A549 treated with dexamethasone at 1 μM for 4 hours (cell line): ENCODE measurements at places on chromosomes 11 and 22. TPM values are rescaled to one million over a fixed set of nuclear protein-coding genes. Genes with fewer than 3 reads are reported as not detected.

Gene OR56A1
- not detected in 5 replicates for total RNA-seq

Gene CREB3L1
- total RNA-seq: 3.3 to 5.9 TPM (median 5.1 TPM) in 5 replicates

Gene OR51E1
- total RNA-seq: not detected in 5 replicates

Gene CNIH2
- 1.3 to 2.9 TPM (median 2.5 TPM) in 5 replicates for total RNA-seq

Gene AQP11
- 0.89 to 1.3 TPM (median 1.2 TPM) in 5 replicates for total RNA-seq

Gene CDC42EP1
- 21.2 to 33.8 TPM (median 32.1 TPM) in 5 replicates for total RNA-seq

Gene NCAPH2
- total RNA-seq: 32.2 to 35.3 TPM (median 32.7 TPM) in 5 replicates

Gene TRIM51
- total RNA-seq: not detected in 5 replicates

Gene MICAL3
- total RNA-seq: 27.4 to 58.3 TPM (median 54.4 TPM) in 5 replicates

Gene KCNC1
- total RNA-seq: 0.05 to 0.09 TPM (median 0.07 TPM) in 5 replicates

Gene OR51B5
- 0.06 TPM in 1 of 5 replicates, not detected in the others for total RNA-seq

Gene ZDHHC24
- 7.1 to 14.1 TPM (median 13.2 TPM) in 5 replicates for total RNA-seq

Gene PTPRJ
- 51.0 to 82.2 TPM (median 77.3 TPM) in 5 replicates for total RNA-seq
